NCI-H2081 (cell line): ENCODE measurements at places on chromosomes 11 and 22.

DNA sequence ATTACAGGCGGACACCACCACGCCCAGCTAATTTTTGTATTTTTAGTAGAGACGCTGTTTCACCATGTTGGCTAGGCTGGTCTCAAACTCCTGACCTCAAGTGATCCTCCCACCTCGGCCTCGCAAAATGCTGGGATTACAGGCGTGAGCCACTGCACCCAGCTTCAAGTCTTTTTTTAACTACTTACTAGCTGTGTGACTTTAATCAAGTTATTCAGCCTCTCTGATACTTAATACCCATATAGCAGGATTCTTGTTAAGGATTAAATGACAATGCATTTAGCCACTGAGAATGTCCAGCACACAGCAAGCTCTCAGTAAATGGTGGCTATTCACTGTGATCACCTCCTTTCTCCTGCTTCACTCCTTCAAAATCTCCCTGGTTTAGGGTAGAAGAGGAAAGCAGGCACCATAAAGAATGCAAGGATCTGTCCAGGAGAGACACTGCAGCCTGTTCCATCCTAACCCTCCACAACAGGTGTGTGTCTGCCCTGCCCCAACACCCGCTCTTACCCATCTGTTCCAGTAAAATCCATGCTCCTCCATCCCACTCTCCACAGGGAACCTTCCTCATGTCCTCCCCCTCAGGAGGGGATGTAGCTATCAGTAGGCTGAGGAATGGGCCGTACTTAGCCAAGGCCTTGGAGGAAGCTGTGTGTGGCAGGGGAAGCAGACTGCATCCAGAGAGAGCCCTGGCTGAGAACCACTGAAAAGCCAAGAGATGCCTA is 69.3 kb downstream of the MICAL3 start:
- DNase-seq = no peak

DNA sequence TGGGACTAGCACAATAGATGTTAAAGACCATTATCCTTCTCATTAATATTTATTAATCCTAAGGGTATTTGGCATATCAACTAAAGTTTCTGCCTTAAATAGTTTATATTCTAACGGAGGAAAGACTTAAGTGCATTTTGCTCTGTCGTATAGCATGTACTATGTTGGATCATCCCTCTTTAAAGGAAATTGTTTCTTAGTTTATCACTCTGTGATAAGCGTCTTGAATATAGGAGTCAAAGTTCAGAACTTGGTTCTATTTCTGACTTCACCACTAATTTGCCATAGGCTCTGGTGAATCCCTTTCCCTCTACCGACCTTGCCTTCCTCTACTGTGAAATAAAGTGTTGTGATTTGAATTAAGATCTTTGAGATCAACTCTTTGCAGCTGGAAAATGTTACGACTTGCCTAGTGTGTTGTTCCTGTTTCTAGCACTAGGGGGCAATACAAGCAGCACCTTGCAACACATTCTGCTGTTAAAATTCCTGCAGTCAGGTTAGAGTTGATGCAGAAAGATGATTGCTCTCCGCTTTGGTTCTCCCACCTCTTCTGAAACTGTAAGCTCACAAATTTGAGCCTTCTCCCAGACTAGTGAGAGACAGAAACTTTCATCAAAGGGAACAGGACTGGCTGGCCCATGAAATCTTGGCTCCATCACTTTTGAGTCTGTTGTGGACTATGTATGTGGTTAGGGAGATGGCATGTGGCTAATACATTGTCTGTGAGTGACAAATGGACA is 27.8 kb upstream of the ZNRF3 start:
- peak; percentile 37 for DNase-seq

DNA sequence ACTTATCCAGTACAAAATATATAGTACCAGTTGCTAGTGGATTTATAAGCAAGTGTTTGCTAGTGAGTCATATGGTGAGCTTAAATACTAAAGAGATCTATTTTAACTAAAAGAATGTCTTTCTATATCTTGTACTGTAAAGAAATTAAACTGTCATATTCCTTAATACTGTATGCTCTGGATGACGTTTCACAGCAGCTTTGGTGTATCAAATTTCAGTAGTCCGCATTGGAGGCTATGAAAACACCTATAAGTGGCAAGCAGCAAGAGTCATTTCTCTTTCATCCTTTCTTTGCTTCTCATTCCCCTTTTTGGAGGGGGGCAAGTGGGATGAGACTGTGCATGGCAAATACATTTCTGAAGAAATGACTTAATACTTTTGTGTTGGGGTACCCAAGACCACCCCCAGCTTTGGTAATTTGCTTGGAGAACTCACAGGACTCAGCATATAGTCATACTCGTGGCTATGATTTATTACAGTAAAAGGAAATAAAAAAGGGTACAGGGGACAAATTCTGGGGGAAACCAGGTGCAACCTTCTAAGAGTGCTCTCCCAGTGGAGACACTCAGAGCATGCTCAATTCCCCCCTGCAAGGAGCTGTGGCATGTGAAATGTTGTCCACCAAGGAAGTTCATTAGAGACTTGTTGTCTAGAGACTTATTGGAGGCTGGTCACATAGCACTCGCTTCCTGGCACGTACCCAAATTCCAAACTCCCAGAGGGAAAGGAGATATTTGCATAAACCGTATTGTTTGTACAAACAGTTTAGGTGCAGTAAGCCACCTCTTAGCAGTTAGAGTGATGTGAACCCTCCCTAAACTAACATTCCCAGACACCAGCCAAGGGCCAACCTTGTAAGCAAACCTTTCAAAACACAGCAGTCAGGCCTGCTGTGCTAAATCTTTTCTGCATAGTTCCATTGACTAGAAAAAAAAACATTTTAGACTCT is 210.8 kb downstream of the PGR start:
- peak; percentile 60 for DNase-seq

- no peak for DNase-seq
Observed at GRCh38 chr11:15591112-15591537, 476.4 kb downstream of the INSC start.

DNA sequence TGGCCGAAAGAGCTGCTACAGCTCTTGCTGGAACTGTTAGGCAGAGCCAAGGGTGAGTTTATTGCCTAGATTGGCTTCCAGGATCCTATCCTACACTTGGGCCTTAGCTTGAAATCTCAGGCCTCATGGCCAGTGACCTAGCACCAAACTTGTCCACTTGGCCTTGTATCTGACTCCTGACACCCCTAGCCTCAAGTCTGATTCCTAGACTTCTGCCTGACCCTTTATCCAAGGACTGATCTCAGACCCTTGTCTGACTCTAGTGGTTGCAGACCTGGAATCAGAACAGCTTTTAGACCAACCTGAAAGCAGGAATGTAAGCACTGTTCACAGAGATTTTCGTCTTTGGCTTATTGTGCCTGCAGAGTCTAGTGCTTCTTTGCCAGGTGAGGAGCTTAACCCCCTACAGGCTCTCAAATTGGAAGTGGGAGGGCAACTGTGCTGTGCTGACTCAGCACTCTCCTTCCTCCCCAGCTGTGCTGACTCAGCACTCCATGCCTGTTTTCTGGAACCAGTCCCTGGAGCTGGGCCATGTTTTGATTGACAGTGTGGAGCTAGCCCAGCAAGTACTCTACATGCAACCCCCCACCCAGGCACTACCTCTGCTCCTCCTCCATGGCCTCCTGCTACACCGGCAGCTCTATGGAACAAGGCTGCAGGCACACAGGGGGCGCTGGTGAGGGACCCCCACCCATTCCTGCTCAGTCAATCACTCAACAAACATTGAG is 35.1 kb downstream of the RRP8 start:
- peak; percentile 58 for DNase-seq

- no peak for DNase-seq
Observed at GRCh38 chr22:39631381-39632286, 61.1 kb downstream of the CACNA1I start.

- DNase-seq = no peak
Observed at GRCh38 chr11:44243086-44243485, 66.9 kb downstream of the ALX4 start.

GRCh38 chr11:119266517-119267255 is 50.2 kb downstream of the MCAM start:
- DNase-seq = no peak

GRCh38 chr11:122322329-122322728 is 206.3 kb upstream of the BLID start:
- no peak for DNase-seq

- DNase-seq = no peak
Observed at GRCh38 chr11:112649856-112650255, 311.4 kb upstream of the NCAM1 start.

DNA sequence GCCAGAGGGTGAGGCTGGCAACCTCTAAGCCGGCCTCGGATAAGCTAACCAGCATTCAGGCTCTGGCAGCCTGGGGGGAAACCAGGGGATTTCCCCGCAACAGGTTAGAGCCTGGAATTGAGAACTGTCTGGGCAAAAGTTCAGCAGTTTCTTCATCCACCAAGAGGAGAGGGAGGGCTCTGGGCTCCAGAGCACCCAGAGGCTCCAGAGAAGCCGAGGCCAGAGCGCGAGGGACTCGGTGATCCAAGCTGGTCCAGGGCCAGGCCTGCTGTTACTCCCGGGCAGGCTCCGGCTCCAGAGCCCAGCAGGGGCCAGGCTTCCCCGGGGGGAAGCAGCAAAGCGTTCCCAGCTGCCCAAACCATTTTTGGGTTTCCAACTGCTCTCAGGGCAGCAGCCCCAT is 13.3 kb upstream of the SH3BP1 start:
- no peak for DNase-seq

DNA sequence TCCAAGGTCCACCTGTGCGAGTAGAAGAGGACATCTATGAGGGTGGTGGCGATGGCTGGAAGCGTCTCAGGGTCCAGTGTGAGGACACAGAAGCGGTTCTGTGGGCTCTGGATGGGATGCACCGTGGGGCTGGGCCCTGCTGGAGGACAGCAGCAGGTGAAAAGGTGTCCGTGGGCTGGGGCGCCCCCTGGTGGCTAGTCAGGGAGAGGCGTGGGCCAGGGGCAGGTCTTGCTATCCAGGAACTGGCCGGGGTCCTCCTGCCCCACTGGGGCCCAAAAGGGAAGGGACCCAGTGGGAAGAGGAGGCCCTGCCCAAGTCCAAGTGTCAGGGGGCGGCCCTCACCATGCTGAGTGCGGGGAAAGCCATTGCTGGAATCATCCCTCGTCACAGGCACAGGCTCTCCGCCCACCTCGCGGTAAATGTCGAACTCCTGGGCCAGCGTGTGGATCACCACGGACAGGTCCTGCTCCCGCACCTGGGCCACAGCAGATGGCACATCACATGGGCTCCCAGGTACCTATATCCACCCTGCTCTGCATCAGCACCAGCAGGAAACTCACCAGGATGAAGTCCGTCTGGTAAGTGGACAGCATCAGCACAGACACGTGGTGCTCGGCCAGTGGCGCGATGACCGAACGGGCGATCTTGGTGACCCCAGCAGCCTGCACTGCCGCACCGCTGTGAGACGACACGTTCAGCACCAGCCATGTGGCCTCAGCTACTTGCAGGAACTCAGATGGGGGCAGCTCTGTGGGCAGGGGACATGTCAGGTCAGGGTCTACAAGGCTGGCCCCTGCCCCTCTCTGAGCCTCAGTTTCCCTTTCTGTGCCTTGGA is 2.3 kb downstream of the CASTOR1 start:
- peak; percentile 63 for DNase-seq

GRCh38 chr11:115626414-115626813 is 122.2 kb upstream of the CADM1 start:
- no peak for DNase-seq
